ENCODE measurements at places on chromosomes 12 and 14. TPM values are rescaled to one million over a fixed set of nuclear protein-coding genes. Genes with fewer than 3 reads are reported as not detected.

The GLI1 gene
- 1.2 TPM for total RNA-seq

The CLEC2A gene
- not detected for total RNA-seq

The ASCL1 gene
- not detected for total RNA-seq

The NTS gene
- total RNA-seq, result 0.21 TPM

The NCAPD2 gene
- total RNA-seq, result 12.4 TPM

The NDRG2 gene
- total RNA-seq, result 215 TPM

The HCAR2 gene
- 3.3 TPM for total RNA-seq

The PRR4 gene
- total RNA-seq, result 0.29 TPM

The CDKL1 gene
- 2.9 TPM for total RNA-seq

The SLCO1C1 gene
- total RNA-seq, result 3.7 TPM

The NR1H4 gene
- total RNA-seq, result not detected

The DYRK4 gene
- 21.4 TPM for total RNA-seq

The CELA1 gene
- total RNA-seq, result not detected

The TMEM63C gene
- total RNA-seq, result not detected

The TROAP gene
- not detected for total RNA-seq

The OAS1 gene
- total RNA-seq, result 13.8 TPM
